Breast epithelium (tissue), 4 donors: ENCODE measurements at places on chromosomes 2 and 18.

- no peaks in the 10 kb centered on the region for H3K4me1 ChIP-seq
- peaks cover 10% of the 10 kb centered on the region for H3K27me3 ChIP-seq
- no peak for DNase-seq
- H3K4me3 ChIP-seq: no peak overlapping the region
- H3K36me3 ChIP-seq: no peaks in the 10 kb centered on the region
Measured at GRCh38 chr2:181682026-181682789, 1.9 kb upstream of the NEUROD1 start.

DNA sequence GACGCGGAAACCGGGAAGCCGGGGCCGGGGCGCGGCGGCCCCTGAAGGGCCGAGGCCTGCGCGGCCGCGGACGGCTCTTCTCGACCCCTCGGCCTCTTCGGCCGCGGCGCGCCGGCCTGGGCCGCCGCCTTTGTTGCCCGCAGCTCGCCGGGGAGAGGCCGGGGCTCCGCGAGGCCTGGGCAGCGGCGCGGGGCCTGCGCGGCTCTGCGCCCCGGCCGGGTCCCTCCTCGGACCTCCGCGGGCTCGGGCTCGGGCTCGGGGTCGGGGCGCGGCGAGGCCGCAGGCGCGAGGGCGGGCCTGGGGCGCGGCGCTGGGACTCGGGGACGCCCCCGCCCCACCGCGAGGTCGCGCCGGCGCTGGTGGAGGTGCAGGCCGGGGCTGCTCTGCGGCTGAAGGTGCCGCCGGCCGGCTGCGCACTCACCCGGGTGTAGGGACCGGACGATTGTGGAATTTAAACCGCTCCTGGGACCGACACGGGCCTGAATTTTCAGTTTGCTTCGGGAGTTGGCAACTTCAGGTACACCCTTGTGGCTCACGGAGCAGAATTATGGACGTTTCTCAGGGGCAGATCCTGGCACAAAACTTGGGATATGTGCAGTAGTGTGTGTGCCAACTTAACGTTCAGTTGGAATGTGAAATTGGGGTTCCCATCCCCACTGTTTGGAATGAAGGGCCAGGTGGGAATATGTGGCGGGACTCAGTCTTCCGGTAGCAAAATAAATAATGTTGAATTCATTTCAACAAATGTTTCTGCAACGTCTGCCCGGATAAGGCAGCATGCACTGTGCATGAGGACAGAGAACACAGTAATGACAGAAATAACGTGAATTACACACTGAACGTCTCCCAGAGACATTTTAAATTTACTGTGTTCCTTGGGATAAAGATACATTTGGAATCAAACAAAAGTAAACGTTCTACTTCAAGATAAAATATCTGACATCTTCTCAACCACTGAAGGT is 787 bp downstream of the SOCS6 start:
- H3K27ac ChIP-seq: peak overlapping the region; percentile 95
- H3K36me3 ChIP-seq: no peaks in the 10 kb centered on the region
- no peaks in the 10 kb centered on the region for H3K27me3 ChIP-seq
- peaks cover 7% of the 10 kb centered on the region for H3K4me1 ChIP-seq
- no peak for DNase-seq

DNA sequence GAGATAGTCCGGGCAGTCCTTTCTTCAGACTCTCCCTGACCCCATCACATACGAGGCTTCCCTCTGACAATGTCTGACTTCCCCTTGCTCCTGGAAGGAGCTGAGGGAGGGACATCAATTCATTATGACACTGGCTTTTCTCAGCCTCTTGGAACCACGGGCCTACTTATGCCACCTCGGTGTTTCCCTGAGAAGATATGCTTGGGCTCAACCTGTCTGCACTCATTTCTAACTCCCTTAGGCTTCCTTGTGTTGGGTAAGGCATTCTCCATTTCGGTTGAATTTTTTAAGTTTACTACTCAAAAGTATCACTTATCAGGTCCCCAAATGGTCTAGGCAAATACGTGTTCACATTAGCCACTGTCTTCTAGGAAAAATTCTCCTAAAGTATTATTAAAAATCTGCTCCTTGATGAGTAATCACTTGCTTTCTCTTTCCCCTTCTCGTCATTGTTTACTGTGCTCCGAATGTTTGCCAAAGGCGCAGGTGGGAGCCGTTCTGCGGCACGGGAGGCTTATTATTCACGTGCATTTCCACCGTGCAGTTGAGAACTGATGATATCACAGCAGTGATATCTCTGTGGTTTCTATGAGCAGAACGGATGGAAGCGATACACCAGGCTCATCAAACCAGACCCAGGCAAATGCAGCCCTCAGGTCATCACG is 33.1 kb downstream of the ARL4C start:
- no peak overlapping the region for H3K4me3 ChIP-seq
- H3K36me3 ChIP-seq: no peaks in the 10 kb centered on the region
- H3K27me3 ChIP-seq: no peaks in the 10 kb centered on the region
- H3K4me1 ChIP-seq: no peaks in the 10 kb centered on the region

DNA sequence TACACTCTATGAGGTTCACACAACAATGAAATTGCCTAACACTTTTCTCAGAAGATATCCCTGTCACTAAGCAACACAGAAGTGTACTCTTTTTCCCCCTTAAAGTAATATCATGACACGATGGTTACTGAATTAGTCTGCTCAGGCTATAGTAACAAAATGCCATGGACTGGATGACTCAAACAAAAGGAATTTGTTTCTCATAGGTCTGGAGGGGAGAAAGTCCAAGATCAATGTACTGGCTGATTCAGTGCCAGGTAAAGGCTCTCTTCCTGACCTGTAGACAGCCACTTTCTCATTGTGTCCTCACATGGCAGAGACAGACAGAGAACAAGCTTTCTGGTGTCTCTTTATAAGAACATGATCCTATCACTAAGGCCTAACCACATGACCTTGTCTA is 211.9 kb downstream of the RBM43 start:
- H3K27ac ChIP-seq: no peak overlapping the region
- no peaks in the 10 kb centered on the region for H3K36me3 ChIP-seq
- no peaks in the 10 kb centered on the region for H3K4me1 ChIP-seq
- H3K27me3 ChIP-seq: no peaks in the 10 kb centered on the region
- no peak for DNase-seq

DNA sequence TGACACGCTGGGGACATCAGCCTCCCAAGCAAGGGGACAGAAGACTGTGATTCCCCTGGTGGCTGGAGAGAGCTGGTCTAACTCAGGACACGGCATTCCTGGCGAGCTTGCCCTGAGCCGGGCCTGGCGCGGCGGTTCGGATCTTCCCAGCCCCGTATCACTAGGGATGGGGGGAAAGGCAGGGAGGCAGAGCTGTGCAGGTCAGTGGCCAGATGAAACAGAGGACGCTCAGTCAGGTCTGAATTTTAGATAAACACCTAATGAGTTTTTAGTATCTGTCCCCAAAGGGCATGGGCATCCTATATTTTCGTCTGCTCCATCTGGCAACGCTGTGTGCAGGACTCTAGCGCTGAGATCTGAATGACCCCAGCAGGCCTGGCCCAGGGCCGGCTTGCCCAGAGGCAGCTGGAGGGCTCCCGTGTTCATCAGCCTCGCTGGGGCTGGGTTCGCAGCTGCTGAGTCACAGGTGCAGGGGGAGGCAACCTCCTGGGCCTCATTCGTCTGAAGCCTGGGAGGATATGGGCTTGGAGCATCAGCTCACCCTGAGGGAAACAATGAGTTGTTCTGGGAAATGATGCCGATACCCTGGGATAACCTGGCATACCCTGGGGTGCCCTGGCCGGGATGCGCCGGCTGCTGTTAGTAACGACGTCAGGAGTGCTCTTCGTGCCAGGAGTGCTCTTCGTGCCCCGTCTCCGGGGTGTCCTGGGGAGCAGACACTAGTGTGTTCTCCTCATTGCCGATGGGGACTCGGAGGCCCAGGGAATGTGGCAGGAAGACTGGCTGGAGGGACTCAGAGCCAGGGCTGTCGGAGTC is 48.1 kb upstream of the HPCAL1 start:
- no peak for DNase-seq
- H3K36me3 ChIP-seq: no peaks in the 10 kb centered on the region
- no peak overlapping the region for H3K4me3 ChIP-seq
- no peak overlapping the region for H3K27ac ChIP-seq
- no peaks in the 10 kb centered on the region for H3K27me3 ChIP-seq

DNA sequence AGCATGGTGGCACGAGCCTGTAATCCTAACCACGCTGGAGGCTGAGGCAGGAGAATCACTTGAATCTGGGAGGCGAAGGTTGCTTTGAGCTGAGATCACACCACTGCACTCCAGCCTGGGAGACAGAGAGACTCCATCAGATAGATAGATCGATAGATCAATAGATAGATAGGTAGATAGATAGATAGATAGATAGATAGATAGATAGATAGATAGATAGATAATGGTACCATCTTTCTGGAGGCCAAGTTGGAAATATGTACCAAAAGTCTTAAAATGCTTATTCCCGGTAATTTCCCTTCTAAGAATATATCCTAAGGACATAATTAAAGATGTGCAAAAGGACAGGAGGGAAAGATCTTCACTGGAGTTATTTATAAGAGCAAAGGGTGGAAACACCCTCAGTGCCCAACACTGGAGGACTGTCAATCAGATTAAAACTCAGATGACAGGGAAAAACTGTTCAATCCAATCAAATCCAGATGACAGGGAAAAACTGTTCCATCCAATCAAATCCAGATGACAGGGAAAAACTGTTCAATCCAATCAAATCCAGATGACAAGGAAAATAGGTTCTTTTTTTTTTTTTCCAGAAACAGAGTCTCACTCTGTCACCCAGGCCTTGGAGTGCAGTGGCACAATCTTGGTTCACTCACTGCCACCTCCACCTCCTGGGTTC is 49.0 kb upstream of the UBE2F start:
- DNase-seq: no peak
- no peaks in the 10 kb centered on the region for H3K36me3 ChIP-seq
- no peaks in the 10 kb centered on the region for H3K4me1 ChIP-seq
- H3K4me3 ChIP-seq: no peak overlapping the region
- H3K27me3 ChIP-seq: no peaks in the 10 kb centered on the region

GRCh38 chr18:57916684-57917083 is 113.6 kb upstream of the ATP8B1 start:
- H3K27me3 ChIP-seq: no peaks in the 10 kb centered on the region
- no peak for DNase-seq
- no peaks in the 10 kb centered on the region for H3K4me1 ChIP-seq
- no peaks in the 10 kb centered on the region for H3K36me3 ChIP-seq

GRCh38 chr2:106336737-106337136 is 131.5 kb downstream of the RGPD3 start:
- no peaks in the 10 kb centered on the region for H3K36me3 ChIP-seq
- H3K4me3 ChIP-seq: no peak overlapping the region
- H3K27ac ChIP-seq: no peak overlapping the region
- H3K4me1 ChIP-seq: no peaks in the 10 kb centered on the region
- no peak for DNase-seq
- H3K27me3 ChIP-seq: no peaks in the 10 kb centered on the region

DNA sequence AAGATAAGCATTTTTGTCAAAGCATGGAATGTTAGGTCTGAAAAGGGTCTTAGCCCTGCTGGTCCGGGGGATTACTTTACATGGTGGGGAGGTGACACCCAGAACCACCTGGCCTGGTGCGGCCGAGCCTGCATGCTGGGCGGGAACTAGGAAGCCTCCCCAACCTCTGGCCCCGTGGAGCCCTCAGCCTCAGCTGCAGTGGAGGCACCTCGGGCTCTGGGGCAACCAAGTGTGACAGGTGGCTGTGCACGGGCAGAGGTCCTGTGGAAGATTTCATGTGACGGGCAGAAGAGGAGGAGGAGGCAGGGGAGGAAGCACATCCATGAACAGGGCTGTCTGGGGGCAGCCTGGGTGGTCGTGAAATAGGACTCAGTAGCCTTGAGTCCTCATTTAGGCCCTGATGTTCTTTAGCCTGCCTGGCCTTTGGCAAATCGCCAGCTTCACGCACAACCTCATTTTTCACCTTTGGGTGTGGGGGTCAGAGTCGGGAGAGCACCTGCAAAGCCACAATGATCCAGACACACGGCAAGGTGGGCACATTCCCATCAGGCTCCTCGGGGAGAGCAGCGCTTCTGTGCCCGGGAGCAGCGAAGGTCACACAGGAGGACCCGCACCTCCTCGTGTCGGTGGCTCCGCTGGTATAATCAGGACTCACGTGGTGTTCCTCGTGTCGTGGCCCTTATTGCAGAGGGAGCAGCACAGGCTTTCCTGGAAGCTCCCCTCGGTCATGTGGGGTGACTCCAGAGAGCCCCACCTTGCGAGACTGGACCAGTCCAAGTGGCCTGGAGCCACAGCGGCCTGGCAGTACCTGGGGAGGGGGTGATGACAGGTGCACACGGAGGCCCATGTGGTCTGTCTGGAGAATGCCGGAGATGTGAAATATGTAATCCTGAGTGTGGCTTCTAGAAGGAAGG is 13.9 kb downstream of the CNDP2 start:
- H3K4me3 ChIP-seq: no peak overlapping the region
- H3K27ac ChIP-seq: no peak overlapping the region
- peaks cover 7% of the 10 kb centered on the region for H3K36me3 ChIP-seq
- H3K27me3 ChIP-seq: no peaks in the 10 kb centered on the region
- DNase-seq: peak; percentile 7

- H3K27ac ChIP-seq: no peak overlapping the region
- no peaks in the 10 kb centered on the region for H3K27me3 ChIP-seq
- H3K4me3 ChIP-seq: no peak overlapping the region
- H3K4me1 ChIP-seq: no peaks in the 10 kb centered on the region
- DNase-seq: no peak
Measured at GRCh38 chr2:120878970-120879369, 143.3 kb downstream of the GLI2 start.

DNA sequence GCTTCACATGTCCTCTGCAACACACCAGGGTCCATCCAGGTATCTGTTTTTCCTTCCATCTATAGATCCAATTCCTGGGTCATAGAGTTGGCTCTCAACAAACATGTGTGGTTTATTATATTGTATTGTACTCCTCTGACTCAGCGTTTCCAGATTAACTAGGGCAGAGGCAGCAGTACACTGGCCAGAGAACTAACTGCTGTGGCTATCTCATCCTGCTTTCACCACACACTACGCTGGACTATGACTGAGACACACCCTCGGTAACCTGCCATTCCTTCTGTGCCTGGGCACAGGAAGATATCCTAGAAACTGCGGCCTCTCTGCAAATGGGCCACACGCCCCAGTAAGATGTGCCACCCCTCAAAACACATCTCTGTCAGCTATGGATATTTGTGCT is 159.8 kb upstream of the STK17B start:
- no peaks in the 10 kb centered on the region for H3K4me1 ChIP-seq
- H3K27ac ChIP-seq: no peak overlapping the region

GRCh38 chr2:218895326-218895725 is 14.7 kb downstream of the WNT10A start:
- H3K36me3 ChIP-seq: no peaks in the 10 kb centered on the region
- no peaks in the 10 kb centered on the region for H3K4me1 ChIP-seq
- H3K4me3 ChIP-seq: no peak overlapping the region
- H3K27ac ChIP-seq: no peak overlapping the region

GRCh38 chr2:51289045-51289444 is 257.1 kb upstream of the NRXN1 start:
- H3K27ac ChIP-seq: no peak overlapping the region
- DNase-seq: no peak

- no peak for DNase-seq
- H3K27ac ChIP-seq: no peak overlapping the region
- no peaks in the 10 kb centered on the region for H3K27me3 ChIP-seq
- H3K36me3 ChIP-seq: no peaks in the 10 kb centered on the region
- H3K4me3 ChIP-seq: no peak overlapping the region
Measured at GRCh38 chr18:63752636-63753035, 22.6 kb upstream of the SERPINB7 start.

GRCh38 chr18:3481696-3482210 is 31.8 kb downstream of the TGIF1 start:
- no peaks in the 10 kb centered on the region for H3K36me3 ChIP-seq
- DNase-seq: no peak
- no peak overlapping the region for H3K4me3 ChIP-seq

- no peak overlapping the region for H3K4me3 ChIP-seq
- no peak overlapping the region for H3K27ac ChIP-seq
- H3K36me3 ChIP-seq: no peaks in the 10 kb centered on the region
- H3K4me1 ChIP-seq: no peaks in the 10 kb centered on the region
- DNase-seq: no peak
Measured at GRCh38 chr2:146572598-146572997, 1272.2 kb upstream of the ACVR2A start.
